T-helper 2 cell treated with Interferon-gamma antibody and Interleukin-4, amounts not matched to agents 5 μg/mL and 100 μg/mL, for 36 hours (primary cell): ENCODE measurements at places on chromosomes 5 and 9.

- no peak for DNase-seq
Measured at GRCh38 chr9:32939576-32939975, 61.9 kb downstream of the APTX start.

GRCh38 chr5:155103146-155103545 lies 89.6 kb downstream of the KIF4B start:
- DNase-seq, result no peak

DNA sequence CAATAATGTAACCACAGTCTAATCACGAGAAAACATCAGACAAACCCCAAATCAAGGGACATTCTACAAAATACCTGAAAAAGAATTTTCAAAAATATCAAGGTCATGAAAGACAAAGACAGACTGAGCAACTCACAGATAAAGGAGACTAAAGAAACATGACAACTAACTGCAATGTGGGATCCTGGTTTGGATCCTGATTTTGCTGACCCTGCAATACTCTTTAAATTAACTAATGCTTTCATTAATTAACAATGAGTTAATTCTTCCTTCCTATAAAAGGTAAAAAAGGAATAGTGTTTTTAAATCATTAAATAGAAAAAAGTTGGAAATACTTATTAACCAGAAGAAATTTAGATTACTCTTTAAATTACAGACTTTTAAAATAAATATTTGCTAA lies 103.6 kb downstream of the MLLT3 start:
- no peak for DNase-seq

DNA sequence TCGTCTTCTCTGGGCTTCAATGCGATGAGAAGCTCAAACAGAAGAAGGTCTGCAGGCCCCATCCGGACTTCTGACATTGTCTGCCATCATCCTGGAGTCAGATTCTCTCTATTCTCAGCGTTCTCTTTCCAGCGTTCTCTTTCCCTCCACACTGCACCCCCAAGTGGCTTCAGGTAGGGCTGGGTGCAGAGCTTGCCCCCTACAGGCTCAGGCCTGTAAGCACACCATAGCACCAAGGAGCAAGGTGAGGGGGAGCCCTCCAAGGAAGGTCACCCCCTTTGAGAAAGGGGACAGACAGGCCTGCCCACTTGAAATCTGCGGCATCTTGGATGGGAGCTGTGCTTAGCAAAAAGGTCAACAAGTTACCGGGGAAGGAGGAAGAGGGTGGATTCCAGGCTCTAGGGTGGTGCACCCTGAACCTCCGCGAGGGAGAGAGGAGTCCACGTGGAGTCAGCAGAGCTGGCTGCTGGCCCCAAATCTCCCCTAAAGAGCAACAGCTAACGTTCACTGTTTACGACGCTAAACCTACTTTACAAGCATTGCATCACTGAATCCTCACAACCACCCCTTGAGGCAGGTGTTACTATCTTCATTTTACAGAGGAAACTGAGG lies 27.5 kb downstream of the GPX3 start:
- DNase-seq, result no peak

DNA sequence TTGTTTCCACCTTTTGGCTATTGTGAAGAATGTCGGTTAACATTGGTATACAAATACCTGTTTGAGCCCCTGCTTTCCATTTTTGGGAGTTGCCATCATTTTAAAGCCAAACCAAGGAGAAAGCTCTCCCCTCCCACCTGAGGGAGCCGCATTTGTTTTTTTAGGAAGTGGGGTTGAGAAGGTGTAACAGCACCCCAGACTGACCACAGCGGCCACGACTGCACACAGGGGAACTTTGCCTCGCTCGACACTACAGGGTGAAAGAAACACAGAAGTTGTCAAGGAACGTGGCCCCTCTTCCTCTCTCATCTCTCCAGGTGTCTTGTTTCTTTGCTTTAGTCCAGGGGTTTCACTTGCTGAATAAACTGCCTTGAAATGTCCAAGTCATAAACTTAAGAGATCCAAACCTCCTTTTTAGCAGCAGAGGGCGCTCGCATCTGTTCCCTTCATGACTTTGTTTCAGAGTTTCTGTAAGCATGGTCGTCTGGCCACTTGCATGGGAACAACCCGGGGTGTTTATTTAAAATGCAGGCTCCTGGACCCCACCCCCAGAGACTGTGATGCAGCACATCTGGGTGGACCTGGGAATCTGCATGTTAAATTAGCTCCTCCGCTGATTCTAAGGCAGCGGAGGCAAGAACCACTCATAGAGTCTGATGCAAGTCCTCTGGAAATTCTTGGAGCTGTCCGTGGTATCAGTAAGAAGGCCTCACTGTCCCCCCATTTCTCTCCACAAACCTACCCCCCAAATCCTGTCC lies 2.1 kb upstream of the TTLL11 start:
- peak; percentile 43 for DNase-seq

DNA sequence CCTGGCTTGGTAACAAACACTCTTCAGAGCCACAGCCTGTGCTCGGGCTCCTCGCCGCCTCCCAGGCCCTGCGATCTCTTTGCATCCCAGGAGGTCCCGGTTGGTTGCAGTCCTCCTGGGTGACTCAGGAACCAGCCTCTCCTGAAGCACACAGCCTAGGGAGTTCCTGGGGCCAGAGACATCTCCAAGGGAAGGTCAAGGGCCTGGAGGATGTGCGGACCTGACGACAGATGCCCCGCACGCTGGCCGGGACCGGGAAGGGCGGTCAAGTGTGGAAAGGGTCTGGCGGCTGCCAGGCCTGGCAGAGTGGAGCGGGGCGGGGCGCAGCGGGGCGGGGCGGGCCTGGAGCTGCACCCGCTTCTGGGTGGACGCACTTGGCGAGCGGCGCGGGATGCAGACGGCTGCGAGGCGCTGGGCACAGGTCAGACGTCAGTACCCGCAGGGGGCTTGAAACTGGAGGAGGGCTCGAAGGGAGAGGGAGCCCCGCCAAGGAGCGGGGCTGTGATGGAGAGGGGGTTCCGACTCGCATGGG lies 45.0 kb upstream of the PRSS3 start:
- no peak for DNase-seq

DNA sequence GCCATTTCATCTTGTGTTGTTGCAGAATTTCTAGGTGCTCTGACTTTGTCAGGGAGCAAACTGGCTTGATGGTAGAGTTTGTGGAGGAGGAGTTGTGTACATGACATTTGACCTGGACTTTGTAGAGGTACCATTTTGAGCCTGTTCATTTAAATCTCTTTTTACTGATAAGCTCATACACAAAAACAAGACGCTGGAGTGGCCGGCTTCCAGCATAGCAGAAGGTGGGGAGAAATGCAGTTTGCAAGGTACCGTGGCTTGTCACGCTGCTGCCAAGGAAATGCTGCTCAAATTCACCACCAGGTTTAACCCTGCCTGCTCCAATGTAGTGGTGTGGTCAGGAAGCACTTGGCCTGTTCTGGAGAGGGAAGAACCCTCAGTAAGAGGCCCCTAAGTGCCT lies 18.9 kb upstream of the IQGAP2 start:
- DNase-seq, result no peak

DNA sequence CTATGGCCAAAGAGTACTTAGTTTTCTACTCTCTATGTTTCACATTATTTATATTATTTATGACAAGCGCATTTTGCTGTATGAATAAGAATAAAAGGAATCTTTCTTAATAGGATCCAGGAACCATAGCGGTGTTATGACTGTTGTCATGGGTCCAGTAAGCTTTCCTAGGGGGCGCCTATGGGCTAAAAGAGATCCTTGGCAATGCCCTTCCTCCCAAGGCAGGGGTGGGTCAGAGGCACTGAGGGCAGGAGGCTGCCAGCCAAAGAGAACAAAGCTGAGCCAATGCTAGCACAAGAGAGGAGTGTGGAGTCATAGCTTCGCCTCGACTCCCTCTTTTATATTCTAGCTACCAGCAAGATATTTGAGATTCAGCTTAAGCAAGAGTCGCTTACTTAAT lies 98.4 kb upstream of the GNAQ start:
- DNase-seq, result no peak

GRCh38 chr9:91927922-91928510 lies 22.0 kb downstream of the ROR2 start:
- DNase-seq, result no peak

DNA sequence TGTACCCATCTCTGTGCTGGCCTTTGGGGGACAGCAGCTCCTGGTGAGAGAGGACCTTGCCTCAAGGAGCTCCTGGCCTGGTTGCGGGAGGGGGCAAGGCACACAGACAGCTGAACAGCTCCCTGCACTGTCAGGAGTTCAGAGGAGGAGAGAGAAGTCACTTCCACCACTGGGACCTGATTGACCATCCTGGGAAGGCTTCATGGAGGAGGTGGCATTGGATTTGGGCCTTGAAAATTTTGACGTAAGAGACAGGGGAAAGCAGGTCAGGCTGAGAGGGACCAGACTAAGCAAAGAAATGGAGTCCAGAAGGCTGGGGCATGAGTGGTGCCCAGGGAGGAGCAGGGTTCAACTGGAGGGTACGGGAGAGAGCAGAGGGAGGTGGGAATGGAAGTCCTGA lies 20.3 kb upstream of the DAB2IP start:
- no peak for DNase-seq

DNA sequence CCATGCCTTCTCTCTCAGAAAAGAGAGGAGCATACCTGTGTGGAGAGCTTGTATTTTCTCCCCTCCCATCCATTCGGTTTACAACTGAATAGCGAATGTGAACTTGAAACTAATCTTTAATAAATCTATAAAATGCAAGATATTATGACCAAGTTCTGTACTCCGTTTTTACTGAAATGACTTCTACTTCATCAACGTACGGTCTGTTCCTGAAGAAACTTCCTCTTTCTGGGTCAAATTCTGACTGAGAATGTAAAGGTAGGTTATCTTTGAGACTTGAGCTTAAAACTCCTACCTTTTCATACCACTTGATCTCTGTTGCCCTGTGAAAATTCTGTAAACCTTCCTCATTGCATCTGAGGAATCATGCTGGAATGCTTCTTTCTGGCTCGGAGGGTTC lies 4.2 kb upstream of the CTNNAL1 start:
- no peak for DNase-seq

GRCh38 chr9:91659529-91660495 lies 236.2 kb upstream of the NFIL3 start:
- no peak for DNase-seq

DNA sequence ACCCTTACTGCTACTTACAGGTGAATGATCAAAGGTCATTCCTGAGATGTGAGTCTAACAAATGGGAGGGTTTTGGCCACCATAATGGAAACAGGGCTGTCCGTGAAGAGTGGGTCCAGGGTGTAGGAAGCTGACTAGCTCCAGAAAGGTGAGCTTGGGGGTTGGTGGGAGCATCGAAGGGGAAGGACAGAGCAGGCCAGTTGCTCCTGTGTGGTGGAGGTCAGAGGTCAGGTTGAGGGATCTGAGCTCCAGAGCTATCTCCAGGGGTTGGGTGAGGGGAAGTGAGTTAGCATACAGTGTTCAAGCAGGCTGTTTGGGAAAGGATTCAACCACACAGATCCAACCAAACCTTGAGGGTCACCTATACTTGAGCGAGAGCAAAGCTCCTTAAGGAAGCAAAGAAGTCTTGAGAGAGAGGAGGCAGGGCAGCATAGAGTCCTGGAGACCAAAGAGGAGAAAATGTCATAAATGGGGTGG lies 18.7 kb upstream of the GLDC start:
- no peak for DNase-seq

GRCh38 chr9:137951597-137952490 lies 74.3 kb downstream of the CACNA1B start:
- no peak for DNase-seq

DNA sequence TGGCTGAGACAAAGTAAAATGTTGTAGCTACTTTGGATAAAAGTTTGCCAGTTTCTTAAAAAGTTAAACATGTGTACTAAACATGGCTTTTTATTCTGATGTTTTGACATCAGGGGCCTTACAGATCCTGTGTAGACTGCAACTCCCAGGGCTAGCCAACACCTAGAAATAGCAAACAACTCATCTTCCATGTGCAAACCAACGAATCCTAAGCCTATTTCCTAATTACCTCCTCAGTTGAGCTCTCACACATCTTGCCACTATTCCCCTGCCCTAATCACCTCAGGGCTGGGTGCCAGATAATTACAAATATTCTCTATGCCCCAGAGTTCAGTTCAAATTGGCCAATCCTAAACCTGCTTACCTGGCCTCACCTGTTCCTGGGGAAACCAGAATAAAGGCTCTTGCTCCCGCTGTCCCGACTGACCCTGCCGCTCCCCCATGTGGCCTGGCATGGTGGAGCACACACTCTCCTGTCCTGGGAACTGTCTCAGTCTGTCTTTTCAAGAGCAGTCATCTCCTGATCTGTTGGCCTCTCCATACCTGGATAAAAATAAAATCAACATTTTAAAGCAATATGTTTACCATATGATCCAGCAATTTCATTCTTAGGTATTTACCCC lies 37.1 kb upstream of the FAM169A start:
- DNase-seq, result no peak
